ENCODE measurements at places on chromosomes 13 and 19.

GRCh38 chr13:32354040-32354439 lies 38.7 kb downstream of the BRCA2 start:
- no peak for DNase-seq

DNA sequence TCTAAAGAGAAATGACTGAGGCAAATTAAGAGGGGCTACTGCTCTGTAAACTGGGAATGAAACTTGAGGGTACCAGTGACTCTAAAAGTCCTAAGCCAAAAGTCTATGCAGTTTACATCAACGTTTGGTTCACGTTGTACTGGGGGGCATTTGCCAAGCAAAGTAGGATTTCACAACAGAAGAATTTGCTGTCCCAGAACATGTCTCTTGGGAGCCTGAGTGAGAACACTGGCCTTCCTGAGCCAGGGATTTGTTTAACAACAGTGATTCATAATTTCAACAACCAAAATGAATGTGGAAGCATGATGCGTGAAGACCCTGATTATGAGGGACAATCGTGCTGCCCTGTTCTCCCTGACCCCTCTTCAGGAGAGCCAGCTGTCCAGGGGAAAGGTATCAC lies 178.0 kb downstream of the OXGR1 start:
- DNase-seq, result no peak

GRCh38 chr13:113784645-113785024 lies 25.6 kb downstream of the TMEM255B start:
- DNase-seq, result no peak

DNA sequence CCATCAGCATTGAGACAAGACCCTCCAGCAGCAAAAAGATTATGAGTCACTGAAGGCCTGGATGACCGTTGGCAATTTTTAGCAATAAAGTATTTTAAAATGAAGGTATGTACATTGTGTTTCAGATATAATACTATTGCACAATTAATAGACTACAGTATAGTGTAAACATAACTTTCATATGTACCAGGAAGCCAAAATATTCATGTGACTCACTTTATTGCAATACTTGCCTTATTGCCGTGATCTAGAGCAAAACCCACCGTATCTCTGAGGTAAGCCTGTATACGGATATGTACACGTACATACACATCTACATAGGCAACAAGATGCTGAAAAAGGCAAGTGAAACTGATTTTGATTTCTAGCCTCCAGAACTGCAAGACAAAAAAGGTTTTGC lies 103.3 kb downstream of the EDNRB start:
- DNase-seq, result no peak

DNA sequence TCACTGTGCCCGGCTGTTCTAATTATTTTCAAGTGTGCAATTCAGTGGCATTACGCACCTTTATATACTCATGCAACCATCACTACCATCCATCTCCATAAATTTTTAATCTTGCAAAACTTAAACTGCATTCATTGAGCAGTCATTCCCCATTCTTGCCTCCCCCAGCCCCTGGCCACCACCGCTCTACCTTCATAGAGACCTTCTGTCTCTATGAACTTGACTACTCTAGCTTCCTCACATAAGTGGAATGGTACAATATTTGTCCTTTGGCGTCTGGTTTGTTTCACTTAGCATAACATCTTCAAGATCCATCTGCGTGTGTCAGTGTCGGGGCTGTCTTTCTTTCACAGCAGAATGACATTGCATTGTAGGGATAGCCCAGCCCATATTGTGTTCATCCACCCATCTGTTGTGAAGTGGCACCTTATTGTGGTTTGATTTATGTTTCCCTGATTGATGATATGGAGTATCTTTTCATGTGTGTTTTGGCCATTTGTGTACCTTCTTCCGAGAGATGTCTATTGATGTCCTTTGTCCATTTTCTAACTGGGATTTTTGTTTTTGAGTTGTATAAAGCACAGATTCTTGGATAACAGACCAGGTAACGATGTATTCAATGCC lies 64.8 kb upstream of the FLT1 start:
- no peak for DNase-seq

DNA sequence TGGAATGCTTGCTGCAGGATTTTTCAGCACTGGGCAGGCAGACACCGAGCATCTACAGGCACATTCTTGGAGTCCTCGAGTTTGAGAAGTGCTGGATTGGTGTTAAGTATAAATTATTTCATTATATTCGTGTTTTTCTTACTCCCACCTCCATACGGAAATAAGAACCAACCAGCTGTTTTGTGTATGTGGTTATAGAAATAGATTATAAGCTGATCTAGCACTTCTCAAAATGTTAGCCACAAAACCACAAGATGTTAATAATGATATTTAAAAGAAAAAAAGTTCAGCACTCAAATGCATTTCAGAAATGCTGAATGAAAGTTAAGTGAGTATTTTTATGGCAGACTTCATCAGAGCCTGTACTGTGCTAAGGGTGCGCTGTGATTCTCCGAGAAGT lies 24.0 kb upstream of the TEX29 start:
- DNase-seq, result no peak

- no peak for DNase-seq
These were observed 600 bp upstream of the CAPN12 start for GRCh38 chr19:38744874-38745273.

- no peak for DNase-seq
These were observed 72.4 kb upstream of the CLDN10 start for GRCh38 chr13:95480131-95480545.

- no peak for DNase-seq
These were observed 51.1 kb upstream of the ZNRF4 start for GRCh38 chr19:5403968-5404640.

DNA sequence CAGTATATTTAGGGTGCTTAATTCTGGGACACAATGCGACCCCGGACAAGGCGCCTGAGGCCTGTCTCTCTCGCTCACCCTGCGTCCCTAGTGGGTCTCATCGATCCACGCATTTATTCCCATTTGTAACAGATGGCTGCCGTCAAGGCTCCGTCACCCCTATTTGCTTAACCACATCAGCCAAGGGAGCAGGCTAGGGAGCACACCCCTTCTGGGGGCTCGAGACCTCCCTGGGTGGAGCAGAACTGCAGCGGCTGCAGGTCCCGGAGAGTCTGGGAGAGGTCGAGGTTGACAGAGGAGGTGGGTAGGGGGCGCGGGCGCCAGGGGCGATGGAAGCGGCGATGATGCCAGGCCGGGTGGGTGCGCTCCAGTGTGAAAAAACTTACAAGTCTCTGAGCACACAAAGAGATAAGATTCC lies 507 bp downstream of the ALG5 start:
- DNase-seq, result peak; percentile 79

DNA sequence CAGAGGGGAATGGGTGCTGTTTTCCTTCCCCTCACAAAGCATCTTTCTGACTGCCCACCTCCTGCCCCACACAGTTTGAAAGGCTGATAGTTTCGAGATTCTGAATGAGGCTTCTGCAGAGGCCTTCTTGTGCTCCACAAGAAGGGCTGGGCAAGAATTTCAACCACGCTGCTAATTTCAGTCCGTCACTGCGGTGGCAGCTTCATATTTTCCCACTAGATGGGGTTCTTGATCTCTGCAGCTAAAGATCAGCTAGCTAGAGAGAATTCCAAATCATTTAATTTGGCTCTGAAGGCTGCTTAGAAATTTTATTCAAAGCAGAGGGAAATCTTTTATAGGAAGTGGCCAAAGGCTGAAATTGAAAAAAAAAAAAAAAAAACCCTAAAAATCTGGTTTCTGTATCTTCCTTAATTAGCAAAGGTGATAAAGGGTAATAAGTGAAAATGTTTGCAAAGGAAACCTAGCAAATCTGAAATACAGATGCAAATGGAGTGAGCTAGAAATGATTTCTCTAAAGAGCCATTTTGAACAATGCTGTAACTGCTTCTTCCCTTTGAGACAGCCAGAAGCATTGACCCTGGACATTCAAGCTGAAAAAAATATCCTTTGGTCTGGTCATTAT lies 38.0 kb upstream of the C13orf42 start:
- no peak for DNase-seq
